ENCODE measurements at places on chromosomes 13 and 19.

- DNase-seq, result no peak
Observed at GRCh38 chr19:29292153-29292552, 79.2 kb upstream of the UQCRFS1 start.

DNA sequence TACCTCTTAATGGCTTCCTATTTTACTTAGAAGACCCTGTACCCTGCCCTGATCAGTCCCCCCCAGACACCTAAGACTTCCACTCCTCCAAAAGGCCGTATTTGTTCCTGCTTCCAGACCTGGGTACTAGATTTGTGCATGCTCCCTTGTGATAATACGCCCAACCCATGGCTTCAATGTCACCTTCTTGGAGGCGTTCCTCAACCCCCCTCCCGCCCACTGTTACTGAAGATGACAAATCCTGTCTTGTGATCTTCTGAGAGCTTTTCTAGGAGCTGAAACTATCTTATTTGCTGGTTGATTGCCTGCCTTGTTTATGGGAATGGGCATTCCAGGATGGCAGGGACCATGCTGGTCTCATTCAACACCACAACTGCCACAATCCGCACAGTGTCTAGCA, 9.4 kb downstream of the SLC25A23 start:
- DNase-seq, result no peak

DNA sequence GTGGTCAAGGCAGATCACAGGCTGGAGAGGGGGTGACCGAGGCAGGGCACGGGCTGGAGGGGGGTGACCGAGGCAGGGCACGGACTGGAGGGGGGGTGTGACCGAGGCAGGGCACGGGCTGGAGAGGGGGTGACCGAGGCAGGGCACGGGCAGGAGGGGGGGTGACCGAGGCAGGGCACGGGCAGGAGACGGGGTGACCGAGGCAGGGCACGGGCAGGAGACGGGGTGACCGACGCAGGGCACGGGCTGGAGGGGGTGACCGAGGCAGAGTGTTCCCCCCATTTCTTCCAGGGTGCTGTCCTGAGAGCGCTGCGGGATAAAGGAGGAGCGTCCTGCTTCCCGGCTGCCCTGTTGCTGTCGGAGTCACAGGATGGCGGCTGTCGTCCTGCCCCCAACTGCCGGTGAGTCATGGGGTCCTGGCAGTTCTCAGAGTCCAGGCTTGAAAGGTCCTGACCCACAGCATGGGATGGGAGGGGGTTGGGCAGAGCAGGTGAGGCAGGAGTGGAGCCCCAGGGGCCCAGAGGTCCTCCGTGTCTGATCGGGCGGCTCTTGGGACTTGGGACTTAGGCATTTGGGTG, 5.3 kb downstream of the ZNF557 start:
- DNase-seq, result no peak

GRCh38 chr13:45807520-45808099, 43.9 kb downstream of the SIAH3 start:
- no peak for DNase-seq

DNA sequence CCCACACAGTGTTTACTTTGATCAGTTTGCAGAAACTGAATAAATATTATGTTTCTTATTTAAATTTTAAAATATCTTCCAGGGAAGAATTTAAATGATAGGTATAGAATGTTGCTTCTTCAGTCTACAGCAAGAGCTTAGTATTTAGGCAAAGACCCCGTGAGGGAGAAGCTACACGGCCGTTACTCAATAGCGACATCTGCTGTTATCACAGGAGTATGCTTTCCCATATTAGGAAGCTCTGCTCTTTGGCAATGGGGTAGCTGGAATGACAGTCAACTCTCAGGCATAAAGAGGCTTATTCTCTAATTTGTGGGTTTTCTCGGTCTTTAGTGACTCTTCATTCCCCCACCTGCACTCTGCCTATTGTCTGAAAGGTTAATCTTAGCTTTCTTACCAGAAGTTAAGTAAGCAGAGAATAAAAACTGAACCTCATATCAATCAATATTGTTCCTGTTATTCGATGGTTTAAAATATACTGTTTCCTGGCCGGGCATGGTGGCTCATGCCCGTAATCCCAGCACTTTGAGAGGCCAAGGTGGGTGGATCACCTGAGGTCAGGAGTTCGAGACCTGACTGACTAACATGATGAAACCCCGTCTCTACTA, 13.2 kb upstream of the LHFPL6 start:
- DNase-seq, result peak; percentile 20
